ENCODE measurements at places on chromosomes 12 and 14. TPM values are rescaled to one million over a fixed set of nuclear protein-coding genes. Genes with fewer than 3 reads are reported as not detected.

DNA sequence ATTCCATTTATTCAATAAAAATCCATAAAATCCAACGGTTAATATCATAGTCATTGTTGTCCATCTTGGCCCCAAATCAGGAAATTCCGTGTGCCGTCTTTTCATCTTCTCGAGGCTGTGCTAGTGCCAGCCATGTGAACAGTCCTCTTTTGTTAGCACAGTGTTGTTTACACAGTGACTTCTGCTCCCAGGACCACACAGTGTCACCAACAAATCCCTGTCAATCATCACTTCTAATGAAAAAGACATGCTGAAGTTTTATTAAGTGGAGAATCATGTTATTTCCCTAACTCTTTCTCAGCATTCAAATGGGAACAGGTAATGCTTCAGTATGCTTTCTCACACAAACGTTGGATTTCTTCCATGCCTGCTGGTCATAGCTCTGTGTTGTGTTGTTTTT, 1.9 kb upstream of the SLCO1A2 start:
- H3K4me1 ChIP-seq, result no peaks in the 10 kb centered on the region
- H3K27ac ChIP-seq, result no peak overlapping the region
- DNase-seq, result no peak

GRCh38 chr14:60107477-60107876, 15.8 kb downstream of the PCNX4 start:
- H3K4me1 ChIP-seq, result peaks cover 17% of the 10 kb centered on the region
- no peak for DNase-seq
- no peak overlapping the region for H3K27ac ChIP-seq
- H3K36me3 ChIP-seq, result peaks cover 7% of the 10 kb centered on the region
- no peak overlapping the region for H3K4me3 ChIP-seq

- H3K4me3 ChIP-seq, result no peak overlapping the region
- H3K27me3 ChIP-seq, result no peaks in the 10 kb centered on the region
- no peak for DNase-seq
- no peaks in the 10 kb centered on the region for H3K4me1 ChIP-seq
Measured at GRCh38 chr12:8556531-8557097, 15.9 kb upstream of the CLEC4E start.

The LAG3 gene
- total RNA-seq, result 0.11 TPM

The ITGB7 gene
- total RNA-seq, result 4.1 TPM
